ENCODE measurements at places on chromosomes 6 and 20.

GRCh38 chr6:159642995-159643394 lies 50.0 kb downstream of the SOD2 start:
- DNase-seq = no peak

DNA sequence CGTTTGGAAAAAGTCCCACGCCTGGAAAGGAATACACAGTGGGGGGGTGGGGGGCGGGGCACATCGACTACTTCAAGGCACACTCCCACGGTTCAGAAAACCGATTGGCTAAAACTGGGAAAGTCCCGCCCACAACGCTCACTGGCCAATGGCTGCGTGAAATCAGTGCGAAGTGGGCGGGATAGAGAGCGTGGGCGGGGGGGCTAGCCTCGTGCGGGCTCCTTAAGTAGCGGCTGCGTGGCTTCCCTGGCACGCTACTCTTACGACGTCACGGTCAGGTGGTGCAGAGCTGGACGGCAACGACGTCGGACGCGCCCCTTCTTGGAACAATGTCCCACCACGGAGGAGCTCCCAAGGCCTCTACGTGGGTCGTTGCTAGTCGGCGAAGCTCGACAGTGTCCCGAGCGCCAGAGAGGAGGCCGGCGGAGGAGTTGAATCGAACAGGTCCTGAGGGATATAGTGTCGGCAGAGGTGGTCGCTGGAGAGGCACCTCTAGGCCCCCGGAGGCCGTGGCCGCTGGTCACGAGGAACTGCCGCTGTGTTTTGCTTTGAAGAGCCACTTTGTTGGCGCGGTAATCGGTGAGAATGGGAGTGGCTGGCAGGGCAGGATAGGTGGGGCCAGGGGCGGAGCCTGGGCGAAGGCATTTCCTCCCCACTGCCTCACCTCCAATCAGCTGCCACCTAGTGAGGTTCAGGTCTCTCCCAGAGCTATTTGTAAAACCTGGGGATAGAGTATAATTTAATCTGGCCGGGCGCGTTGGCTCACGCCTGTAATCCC lies at the start of gene DDX43:
DDX43 (plus strand) TSS at position 252 of the 778 bp plus-strand sequence; CDS start at position 330, 78 bp downstream.
- no peak for DNase-seq

GRCh38 chr6:7693827-7694226 lies 32.1 kb upstream of the BMP6 start:
- DNase-seq = no peak

GRCh38 chr6:30311101-30311500 lies 15.6 kb upstream of the TRIM39 start:
- DNase-seq = no peak

DNA sequence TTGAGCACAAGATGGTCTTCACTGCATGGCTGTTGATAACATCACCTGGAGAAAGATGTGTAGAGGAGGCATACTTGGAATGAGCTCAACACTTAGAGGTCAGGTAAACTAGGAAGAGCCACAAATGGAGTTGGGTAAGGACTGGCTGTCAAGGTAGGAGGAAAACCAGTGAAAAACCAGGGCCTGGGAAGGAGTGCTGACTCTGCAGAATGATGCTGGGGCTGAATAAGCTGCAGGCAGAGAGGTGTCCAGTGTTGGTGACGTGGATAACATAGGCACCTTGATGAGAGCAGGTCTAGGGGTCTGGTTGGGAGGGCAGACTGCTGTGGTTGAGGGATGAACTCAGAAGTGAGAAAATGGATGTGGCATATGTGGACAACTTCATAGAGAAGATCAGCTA lies 160.2 kb downstream of the CARMIL1 start:
- DNase-seq = no peak

- no peak for DNase-seq
Measured at GRCh38 chr6:105359419-105360370, 43.2 kb downstream of the PREP start.

DNA sequence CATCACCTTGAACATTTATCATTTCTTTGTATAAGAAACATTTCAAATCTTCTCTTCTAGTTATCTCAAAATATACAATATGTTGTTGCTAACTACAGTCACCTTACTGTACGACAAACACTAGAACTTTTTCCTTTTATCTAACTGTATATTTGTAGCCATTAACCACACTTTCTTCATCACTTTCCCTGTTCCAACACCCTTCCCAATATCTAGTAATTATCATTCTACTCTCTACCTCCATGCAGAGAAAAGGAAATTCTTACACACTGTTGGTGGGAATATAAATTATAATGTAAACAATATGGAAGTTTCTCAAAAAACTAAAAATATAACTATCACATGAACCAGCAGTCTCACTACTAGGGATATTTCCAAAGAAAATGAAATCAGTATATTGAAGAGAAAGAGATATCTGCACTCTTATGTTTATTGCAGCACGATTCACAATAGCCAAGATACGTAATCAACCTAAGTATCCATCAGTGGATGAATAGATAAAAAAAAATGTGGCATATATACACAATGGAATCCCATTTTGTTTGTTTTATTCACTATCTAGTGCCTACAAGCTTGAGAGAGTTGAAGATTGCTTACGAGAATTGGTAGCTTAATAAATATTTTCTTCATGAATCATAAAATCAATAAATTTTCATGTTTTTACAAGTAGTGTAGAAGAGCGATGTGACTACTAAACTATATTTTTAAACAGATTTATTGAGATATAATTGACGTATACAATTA lies 2.4 kb downstream of the RHAG start:
- no peak for DNase-seq

DNA sequence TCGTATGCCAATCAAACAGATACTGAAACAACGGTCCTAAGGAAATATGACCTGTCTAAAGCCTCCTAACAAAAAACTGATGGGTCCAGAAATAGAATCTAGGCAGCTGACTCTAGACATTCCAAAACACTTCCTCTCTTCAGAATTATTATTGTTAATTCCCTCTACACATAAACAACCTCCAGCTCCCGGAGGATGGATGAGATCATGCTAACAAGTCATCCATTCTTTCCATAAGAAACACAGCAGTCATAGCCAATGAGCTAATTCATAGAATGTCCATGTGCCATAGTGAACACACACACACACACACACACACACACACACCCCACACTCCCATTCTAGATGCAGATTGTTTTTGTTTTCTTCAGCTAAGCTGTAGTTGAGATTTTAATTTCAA lies 44.3 kb downstream of the HDGFL1 start:
- DNase-seq = no peak

DNA sequence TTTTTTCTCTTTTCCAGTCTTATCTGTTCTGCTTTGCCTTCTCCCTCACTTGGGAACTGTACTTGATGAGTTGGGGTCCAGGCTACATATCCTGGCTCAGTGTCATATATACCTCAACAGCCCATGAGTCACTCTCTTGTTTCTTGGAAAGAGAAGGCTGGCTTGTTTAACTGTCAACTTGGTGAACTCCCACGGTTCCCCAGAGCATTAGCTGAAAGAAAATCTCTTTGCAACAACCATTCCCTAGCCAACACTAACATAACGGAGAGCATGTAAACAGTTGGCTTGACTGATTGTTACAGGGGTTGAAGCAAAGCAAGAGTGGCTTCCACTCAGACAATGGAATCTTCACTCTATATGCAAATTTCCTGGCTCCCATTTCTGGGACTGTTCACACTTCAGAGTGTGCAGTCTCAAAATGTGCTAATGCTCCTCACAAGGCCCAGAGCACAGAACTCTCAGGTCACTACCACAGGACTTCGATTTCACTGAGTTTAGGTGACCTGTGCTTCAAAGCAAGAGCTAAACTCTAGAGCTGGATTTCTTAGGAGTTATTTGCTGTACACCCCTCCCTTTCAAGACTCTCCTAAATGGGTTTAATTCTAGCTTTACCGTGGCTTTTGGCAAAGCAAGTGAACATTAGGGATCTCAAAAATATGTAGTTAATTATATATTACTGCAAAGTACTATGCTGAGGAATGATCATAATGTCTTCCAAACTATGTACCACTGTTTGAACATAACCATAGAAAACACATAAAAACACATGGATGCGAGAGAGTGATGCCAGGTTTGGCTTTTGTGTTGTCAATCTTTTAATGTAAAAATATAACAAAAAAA lies 609.8 kb downstream of the RFPL4B start:
- DNase-seq = no peak

- DNase-seq = peak; percentile 82
Measured at GRCh38 chr6:37698264-37699137, 818 bp upstream of the MDGA1 start.

DNA sequence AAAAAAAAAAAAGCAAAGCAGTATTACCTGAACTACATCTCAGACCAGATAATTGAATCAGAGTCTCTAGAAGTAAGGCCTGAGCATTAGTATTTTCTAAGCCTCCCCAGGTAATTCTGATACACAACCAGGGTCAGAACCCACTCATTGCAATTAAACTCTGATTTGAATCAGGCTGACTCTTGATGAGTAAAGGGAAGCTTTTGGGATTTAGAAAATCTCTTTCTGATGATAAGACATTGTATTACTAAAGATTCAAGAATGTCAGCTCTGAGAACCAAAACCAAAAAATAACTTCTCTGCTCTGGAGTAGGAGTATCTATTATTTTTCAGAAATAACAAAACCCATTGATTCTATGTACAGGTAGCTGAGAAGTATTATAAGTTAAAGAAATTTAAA lies 100.1 kb upstream of the COL21A1 start:
- no peak for DNase-seq

GRCh38 chr6:21844120-21844917 lies 250.8 kb downstream of the SOX4 start:
- DNase-seq = no peak

Measured in NCI-H1105 treated with DMSO at 0.1 percent for 48 hours (cell line).